ENCODE measurements at places on chromosomes 16 and 17.
A peak's percentile ranks its signal among the peaks of the same experiment; 100 is the strongest.

DNA sequence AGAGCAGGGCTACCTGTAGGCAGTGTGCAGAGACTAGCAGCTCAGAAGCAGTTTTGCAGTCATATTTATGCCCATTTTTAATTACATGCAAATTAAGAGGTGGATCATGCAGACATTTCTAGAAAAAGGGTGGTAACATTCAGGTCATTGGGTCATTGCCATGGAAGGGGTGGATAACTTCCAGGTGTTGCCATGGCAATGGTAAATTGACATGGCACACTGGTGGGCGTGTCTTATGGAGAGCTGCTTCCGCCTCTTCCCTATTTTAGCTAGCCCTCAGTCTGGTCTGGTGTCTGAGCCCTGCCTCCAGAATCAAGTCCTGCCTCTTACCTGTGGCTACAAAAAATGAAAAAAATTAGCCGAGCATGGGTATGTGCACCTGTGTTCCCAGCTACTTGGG lies 2.8 kb upstream of the DNAI2 start:
- DNase-seq, result no peak

GRCh38 chr16:3745751-3746355 lies 28.5 kb upstream of the TRAP1 start:
- no peak for DNase-seq

GRCh38 chr16:19696328-19696727 lies 21.7 kb downstream of the KNOP1 start:
- no peak for DNase-seq

DNA sequence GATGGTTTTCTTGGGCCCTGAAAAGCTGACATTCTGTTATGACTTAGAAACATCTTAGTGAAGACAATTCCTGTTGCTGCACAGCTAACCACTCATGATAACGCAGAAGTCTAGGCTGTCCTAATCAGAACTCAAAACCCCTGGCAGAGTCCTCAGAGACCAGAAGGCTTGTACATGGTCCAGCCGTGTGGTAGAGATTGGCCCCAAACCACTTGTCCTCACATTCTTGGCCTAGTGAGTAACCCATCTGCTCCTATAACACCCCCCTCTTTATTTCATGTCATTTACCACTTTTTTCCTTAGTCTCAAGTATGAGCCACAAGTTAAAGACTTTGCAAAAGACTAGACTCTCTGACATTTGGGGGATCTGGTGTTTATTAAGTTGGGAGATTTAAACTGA lies 116.5 kb upstream of the ADAMTS18 start:
- no peak for DNase-seq

DNA sequence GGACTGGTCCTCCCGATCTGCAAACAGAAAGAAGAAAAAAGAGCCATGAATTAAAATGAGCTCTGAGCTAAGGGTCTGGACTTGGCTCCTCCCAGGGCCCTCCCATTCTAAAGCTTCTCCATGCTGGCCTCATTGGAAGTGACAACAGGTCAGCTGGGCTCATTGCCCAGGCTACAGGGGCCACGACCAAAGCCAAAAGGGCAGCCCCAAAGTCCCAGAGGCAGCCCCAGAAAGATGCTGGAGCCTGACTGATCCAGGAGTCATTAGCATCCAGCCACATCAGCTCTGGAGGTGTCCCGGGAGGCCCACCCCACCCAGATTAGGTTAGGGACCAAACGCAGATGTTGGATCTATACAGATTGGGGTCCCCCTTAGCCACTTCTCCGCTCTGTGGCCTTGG lies 58.2 kb downstream of the MYH11 start:
- DNase-seq, result no peak

DNA sequence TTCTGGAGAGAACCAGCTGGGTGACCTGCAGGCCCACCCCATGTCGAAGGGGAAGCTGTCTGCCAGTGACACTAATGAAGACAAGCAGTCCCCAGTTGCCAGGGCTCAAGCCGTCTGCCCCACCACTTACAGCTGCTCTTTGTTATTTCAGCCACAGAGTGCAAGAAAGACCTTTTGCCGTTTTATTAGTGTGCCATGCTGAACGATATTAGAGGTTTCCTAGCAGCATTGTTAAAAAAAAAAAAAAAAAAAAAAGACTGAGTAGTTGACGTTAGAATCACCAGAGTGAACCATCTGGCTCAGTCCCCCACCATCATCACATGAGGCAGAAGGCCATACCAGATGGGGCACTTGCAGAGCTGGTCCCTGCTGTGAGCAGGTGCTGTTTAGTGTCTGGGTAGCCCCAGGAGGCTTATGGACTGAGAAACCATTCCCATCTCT lies 26.5 kb upstream of the SLC39A11 start:
- DNase-seq, result no peak

GRCh38 chr16:89615596-89616090 lies 2.2 kb downstream of the DPEP1 start:
- peak; percentile 22 for DNase-seq

GRCh38 chr17:79835953-79836509 lies 3.2 kb downstream of the CBX4 start:
- no peak for DNase-seq

- no peak for DNase-seq
These were observed 76.5 kb downstream of the BCAS3 start for GRCh38 chr17:60754057-60754604.

GRCh38 chr17:8480011-8480976 lies 44.6 kb downstream of the NDEL1 start:
- no peak for DNase-seq

GRCh38 chr17:74842146-74842598 lies 17.5 kb downstream of the GRIN2C start:
- DNase-seq, result no peak

All from hematopoietic multipotent progenitor cell treated with erythropoietin and hydrocortisone succinate and interleukin-3 and kit ligand, for 17 days (in vitro differentiated cells).